ENCODE measurements at places on chromosomes 4 and X. TPM values are rescaled to one million over a fixed set of nuclear protein-coding genes. Genes with fewer than 3 reads are reported as not detected.
A peak's percentile ranks its signal among the peaks of the same experiment; 100 is the strongest.

DNA sequence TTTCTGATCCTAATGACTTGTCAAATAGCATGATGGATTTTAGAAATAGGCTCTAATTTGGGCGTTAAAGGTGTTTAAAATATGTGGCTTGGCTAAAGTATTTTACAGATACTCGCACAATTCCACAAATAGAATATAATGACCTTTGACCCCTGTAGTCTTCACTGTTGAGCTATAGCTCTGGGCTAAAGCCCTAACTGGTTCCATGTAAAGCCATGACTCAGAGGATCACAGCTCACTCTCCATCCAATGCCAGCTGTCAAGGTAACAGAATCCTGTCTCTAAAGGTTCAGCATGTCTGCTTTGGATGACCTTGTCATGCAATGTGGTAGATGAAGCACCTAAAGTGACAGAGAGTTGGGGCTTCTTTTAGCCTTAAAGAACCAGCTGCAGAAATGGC lies 42.5 kb downstream of the TLR10 start:
- DNase-seq, result no peak

DNA sequence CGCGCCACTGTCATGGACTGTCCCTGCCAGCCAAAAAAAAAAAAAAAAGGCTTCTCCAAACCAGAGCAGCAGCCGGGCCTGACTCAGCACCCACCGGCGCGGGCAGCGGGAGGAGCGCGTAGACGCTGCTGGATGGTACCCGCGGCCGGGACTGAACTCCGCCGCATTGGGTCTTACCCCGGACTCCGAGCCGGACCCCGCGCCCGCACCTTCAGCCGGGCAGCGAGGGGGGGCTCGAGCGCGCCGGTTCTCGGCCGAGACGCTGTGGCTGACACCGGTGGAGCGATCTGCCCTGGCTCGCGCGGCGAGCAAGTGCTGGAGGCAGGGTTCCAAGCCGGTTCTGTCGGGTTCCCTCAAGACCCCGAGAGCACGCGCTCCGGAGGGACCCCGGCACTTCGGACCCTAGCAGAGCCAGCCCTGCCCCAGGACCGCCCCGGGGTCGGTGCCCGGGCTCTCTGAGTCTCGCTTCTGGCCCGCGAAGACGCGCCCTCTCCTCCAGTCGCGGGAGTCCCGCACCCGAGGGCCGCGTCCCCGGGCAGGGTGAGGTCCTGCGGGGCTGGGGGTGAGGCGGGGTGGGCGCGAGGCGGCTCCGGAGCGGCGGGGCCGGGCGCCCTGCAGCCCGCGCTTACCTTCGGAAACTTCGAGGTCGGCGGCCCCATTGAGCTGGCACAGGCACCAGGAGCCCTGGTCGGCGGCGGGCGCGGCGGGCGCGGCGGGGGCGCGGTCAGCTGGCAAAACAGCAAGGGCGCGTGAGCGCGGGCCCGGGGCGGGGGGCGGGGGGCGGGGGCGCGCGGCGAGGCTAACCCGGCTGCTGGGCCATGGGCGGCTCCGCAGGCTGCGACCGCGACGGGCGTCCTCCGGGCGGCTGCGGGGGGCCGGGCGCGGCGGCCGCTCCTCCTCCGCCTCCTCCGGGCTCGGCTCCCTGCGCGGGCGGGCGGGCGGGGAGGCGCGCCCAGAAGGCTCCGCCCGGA lies 11.8 kb upstream of the MAN2B2 start:
- DNase-seq, result no peak

DNA sequence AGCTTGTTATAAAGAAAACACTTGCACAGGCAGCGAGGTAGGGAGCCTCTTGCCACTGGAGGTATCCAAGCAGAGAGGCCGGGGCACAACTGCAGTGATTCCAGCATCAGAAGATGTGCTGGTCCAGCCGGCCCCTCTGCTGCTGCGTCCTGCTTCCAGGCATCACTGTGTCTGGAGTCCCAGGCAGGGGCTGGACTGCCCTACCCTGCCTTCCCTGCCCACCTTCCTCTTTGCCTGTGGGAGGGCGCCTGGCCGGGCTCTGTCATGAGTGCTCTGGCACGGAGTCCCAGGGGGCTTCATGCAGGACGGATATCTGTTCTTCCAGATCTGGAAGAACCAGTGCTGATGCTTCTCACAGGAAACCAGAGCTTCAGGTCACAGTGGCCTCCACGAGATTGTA lies 187.6 kb upstream of the PSAPL1 start:
- DNase-seq, result no peak

DNA sequence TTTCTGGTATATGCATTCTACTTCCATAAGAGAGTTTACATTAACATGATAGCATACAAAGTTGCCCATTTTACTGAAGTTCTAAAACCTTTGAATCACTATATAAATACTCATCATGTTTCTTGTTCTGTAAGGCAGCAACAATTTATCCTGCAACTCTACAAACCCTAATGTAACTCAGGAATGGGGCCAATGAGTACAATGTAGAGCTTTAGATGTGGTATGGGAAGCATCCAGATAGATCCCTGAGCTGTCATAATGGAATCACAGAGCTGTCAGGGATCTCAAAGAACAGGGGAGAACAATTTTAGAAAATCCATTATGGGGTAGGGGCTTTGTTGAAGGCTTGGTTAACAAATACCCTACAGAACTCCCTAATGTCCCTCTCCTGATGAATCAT lies 88.5 kb downstream of the DCUN1D4 start:
- no peak for DNase-seq

GRCh38 chrX:46036508-46036907 lies 508.7 kb downstream of the ZNF674 start:
- no peak for DNase-seq

DNA sequence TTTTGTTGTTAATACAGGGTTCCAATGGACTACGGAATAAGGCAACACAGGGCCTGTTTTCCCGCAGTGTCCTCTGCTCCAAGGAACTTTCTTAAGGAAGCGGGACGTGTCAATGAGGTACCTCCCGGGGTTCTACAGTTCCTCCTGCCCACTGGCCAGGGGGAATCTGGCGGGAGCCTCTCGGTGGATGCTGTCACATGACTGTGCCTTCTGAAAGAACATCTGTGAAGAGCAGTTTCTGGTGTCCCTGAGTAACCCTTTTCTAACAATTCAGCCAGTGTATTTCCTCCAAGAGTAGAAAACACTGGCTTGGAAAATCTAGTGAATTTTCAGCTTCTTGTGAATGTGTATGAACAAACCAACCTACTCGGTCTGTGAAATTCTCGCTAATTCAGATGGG lies 32.7 kb downstream of the MFAP3L start:
- DNase-seq, result no peak

GRCh38 chrX:68868316-68868715 lies 39.5 kb downstream of the EFNB1 start:
- DNase-seq, result no peak

- DNase-seq, result no peak
Measured at GRCh38 chrX:68084765-68085164, 348.5 kb downstream of the OPHN1 start.

GRCh38 chrX:96372313-96373046 lies 312.2 kb upstream of the DIAPH2 start:
- no peak for DNase-seq

DNA sequence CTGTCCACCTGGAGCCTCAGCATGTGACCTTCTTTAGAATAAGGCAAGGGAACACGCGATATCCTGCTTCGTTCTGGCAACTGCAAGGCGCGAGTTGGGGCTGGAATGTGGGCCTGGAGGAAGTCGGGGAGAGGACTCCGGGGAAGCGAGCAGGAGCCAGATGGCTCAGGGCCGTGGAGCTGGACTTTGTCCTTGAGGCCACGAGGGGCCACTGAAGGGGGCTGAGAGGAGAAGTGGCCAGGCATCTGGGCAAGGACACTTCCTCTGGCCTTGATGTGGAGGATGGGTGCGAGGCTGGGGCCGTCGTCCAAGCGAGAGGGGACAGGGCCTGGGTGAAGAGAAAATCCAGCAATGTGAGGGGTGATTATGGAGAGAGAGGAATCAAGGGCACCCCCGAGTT lies 12.2 kb upstream of the DUSP9 start:
- DNase-seq, result no peak

DNA sequence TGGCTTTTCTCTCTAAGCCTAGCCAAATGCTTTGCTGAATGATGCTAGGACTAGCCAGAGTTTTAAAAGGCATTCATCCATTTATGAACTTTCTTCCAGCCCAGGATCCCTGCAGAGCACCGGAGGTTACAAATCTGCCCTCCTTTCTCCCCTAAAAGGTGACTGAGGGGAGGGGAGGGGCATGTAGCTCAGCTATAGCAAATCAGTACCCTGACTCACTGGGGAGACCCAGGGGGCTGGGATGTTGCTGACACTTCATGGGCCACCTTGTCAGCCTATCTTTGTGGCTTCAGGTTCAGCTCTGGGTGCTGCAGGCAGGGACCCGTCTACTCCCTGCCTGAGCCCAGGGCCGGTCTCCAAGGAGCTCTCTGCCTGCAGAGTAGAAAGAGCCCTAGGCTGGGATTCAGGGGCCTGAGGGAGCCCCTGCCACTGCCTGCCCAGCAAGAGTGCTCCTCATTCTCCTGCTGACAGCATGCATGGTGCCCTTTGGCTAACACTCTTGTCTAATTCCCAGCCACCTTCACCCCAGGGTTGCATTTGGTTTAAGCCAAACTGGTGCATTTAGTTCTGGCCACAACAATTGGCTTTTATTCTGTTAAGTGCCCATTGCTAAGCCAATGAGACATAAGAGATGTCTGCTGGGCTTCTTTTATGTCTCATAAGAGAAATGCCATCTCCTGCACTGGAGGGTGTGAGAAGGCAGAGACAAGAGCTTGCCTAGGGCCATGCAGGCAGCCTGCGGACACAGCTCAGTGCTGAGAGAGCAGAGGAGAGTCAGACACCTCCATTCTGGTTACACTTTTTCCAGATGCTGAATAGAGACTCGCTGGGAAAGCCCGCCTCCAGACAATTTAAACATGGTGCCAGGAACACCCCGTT lies 11.9 kb upstream of the UBA6 start:
- no peak for DNase-seq

DNA sequence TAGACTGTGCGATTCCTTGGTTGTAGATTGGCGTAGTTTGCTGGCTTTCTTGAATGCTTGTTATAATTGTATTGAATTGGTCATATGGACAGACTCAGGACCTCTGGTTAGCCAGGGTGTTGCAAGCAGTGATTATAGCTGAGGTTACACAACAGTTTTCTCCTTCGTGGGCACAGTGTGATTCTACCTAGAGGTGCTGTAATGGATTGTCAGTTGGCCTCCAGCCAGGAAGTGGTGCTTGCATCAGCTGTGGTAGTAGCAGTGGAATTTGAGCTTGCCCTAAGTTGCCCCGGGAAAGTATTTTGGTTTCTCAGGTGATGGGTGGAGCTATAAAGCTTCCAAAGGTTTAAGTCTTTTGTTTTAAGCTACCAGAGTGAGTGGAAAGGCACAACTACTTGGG lies 23.1 kb upstream of the GABRG1 start:
- DNase-seq, result no peak

GRCh38 chr4:156662921-156663320 lies 308.7 kb downstream of the PDGFC start:
- no peak for DNase-seq

DNA sequence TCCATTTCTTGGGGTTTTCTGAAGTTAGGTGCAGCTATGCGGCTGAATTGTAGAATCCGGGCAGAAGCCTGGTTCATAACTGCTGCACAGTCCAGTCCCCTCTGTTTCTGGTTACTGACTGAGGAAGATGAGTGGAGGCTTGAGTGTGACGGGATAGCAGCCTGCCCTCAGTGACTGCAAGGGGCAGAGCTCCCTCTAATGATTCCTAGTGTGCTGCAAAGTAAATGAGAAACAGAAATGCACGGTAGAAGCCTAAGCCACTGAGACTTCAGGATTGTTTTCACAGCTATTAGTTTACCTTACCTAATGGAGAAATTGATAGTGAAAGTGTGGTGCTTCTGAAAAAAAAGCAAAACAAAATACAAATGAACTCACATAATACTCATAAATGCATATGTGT lies 189.2 kb downstream of the GPM6A start:
- DNase-seq, result no peak

GRCh38 chr4:147136310-147136709 lies 190.6 kb upstream of the TTC29 start:
- peak; percentile 66 for DNase-seq

- no peak for DNase-seq
Measured at GRCh38 chrX:40449396-40449795, 131.4 kb upstream of the ATP6AP2 start.

DNA sequence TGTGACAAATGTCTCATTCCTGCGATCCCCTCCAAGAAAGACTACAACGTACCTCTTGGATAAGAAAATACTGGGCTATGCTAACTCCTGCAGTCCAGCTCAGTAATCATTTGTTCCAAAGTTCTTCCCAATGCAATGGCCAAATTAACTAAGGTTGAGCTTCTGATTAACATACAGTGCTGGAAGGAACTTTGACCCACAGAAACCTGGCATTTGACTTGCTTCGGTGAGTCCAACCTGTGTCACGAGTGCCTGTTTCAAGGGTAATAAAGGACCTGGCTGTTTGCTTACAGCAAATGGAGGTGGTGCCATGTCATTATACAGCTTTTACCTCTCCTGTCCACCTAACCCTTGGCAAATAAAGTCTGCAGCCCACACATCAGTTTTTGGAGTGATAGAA lies 83.2 kb downstream of the RBM47 start:
- no peak for DNase-seq

GRCh38 chr4:153652051-153652784 lies 31.9 kb upstream of the TLR2 start:
- DNase-seq, result no peak

DNA sequence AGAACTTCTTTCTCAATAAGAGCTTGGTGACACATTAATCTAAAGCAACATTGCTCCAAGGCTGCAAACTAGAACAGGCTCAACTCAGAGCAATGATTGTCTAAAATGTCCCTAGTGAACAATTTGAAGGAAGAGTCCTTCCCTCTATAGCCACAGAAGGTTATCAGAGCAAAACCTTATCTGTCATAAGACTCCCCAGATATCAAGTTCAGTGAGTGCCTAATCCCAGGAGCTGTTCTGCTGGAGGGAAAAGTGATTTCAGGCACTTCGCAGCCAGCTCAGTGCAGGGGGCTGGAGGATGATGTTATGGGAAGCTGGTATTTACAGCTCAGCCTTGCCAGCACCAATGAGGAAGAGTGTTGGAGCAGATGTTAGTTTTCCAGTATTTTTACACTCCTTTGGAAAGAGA lies 497.5 kb downstream of the INPP4B start:
- no peak for DNase-seq

DNA sequence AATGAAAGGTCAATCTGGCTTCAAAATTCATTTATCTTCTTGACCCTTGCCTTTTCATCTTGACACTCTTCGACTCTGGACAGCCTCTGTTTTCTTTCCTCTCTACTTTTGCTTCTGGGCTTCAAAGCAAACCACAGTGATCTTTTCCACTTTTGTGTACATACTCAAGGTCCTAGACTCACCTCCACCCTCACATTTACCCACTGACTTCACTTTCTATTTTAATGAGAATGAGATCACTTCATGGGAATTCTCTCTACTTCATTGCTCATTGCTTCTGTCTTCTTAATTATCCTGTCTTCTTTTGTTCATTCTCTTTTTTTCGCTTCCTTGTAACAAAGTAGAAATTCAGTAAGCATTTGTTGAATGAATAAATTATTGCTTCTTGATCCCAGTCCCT lies 330.1 kb upstream of the HAND2 start:
- no peak for DNase-seq

- DNase-seq, result no peak
Measured at GRCh38 chr4:2494992-2495391, 26.1 kb downstream of the RNF4 start.

AKAP14 gene
- not detected for polyA plus RNA-seq

ASB5 gene
- polyA plus RNA-seq, result 0.47 TPM

TIMP1 gene
- polyA plus RNA-seq, result 84.5 TPM

HEPH gene
- polyA plus RNA-seq, result 45.5 TPM

TRMT2B gene
- polyA plus RNA-seq, result 11.8 TPM

CFI gene
- polyA plus RNA-seq, result 87.0 TPM

VCX gene
- polyA plus RNA-seq, result not detected

FAM184B gene
- polyA plus RNA-seq, result 0.52 TPM

RHOXF2B gene
- polyA plus RNA-seq, result not detected

All from left renal pelvis (tissue), 4 donors.